ENCODE measurements at places on chromosomes 16 and 17.

- DNase-seq: no peak
These were observed 4.2 kb downstream of the DPH1 start for GRCh38 chr17:2034157-2034556.

GRCh38 chr16:24118126-24118821, 137.9 kb upstream of the CACNG3 start:
- no peak for DNase-seq

DNA sequence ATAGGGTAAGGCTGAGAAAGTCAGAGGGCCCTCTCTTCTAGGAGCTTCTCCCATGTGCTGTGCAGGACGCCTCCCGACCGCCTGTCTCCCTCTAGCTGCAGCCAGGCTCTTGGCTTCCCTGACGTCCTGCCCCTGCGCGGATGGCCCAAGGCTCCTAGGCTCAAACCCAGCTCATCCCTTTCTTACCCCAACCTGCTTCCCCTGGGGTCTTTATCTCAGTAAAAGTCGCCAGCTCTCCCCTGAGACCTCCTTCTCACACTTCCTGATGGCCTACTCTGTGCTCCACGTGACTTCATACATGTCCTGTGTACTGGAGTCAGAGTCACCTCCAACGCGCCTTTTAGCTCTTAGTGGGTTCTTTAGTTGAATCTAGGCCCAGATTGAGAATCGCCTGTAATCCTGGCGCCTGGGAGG, 1.1 kb upstream of the ZNF747 start:
- no peak for DNase-seq

GRCh38 chr17:58388302-58389190, 28.8 kb downstream of the RNF43 start:
- DNase-seq: no peak

DNA sequence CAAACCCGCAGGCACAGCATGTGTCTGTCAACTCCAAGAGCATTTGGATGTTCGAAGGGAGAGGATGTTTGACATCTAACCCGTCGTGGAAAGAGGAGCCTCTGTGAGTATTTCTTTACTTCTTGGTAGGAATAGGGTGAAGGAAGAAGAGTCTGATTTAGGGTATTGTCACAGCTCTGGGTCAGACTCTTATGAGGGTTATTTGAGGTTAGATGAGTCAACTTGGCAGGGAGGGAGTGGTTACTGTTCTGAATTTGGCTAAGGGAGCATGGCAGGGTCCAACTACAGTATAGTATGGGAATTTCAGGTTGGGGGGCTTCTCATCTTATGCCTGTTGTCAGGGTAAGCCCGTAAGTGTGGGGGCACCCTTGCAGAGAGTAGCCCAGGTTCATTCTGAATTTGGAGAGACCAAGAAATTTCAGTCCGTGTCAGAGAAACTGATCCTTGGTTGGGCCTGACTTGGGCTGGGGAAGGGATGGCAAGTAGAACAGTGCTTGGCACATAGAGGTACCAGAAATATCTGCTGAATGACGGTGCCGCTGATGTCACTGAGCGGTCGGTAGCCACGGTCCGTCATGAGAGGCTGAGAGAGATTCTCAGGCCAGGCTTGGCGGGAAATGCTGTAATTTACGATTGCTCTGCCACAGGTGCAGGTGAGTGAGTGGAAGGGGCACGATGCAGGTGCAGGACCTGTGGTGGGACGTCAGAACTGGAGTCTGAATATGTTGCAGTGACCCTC, 43.2 kb downstream of the MYH3 start:
- no peak for DNase-seq

DNA sequence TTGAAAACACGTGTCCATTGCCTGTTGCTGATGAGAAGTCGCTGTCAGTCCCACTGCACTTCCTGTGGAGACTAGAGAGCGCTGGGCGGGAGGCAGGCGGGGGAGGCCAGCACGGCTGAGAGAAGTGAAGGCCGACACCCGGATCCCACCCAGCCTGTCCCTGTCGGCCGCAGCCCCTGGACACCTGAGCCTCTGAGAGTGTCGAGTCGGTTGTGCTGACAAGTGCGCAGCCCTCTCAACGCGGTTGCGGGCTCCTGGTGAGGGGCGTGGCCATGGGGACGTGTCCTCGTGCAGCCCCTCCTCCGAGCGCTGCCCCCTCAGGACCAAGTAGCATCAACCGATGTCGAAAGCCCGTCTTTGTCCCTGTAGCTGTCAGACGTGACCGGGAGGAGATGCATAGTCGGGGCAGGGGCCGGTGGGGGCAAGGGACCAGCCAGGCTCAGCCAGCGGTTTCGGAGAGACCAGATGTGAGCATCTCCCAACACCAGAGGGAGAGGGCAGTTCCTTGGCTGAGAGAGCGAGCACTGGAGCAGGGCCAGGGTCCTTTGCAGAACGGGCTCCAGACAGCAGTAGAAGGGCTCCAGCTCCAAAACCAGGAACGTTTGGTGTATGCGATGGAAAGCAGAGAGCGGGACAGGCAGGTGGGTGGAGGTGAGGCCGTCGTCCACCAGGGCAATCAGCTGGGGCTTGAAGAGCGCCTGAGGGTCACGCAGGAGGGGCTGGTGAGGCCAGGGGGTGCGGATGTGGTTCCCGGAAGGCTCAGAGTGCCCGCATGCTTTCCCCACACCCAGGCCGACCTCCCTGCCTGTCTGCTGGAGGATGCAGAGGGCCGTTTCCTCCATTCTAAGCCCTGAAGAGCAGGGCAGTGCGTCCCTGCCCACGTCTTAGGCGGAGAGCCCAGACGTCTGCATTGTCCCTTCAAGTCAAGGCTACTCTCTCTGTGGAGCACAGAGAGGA, 43.3 kb upstream of the CHMP6 start:
- DNase-seq: no peak

GRCh38 chr17:81189670-81190530, 23.9 kb upstream of the AATK start:
- DNase-seq: no peak

DNA sequence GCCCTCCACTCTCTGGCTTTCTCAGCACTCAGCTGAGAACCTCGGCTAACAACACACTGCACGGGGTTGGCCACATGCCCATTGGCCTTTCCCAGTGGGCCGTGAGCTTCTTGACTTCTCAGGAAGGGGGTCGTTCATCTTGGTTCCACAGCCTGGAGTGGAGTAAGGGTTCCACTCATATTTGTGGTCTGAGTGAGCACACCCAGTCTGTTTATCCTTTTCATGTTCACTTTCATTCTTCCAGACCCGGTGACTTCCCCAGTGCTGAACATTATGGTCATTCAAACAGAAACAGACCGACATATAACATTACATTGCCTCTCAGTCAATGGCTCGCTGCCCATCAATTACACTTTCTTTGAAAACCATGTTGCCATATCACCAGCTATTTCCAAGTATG, 8.2 kb downstream of the MILR1 start:
- no peak for DNase-seq

DNA sequence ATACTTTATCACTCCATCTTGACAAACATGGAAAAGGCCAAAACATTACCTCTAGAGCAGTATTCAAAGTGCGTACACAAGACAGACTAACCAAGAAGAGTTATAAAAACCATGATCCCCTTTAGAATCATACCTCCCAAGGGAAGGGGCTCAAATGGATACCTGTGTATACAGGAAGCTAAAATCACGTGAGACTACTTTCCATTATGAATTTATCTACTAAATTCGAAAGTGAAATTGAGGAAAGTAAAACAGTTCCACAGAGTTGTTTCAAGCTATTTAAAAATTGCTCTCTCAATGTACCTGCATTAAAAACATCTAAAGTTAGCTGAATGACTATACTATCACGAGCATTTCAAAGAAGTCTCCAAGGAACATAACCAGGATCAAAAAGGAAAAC, 32.7 kb downstream of the AP1G1 start:
- no peak for DNase-seq

DNA sequence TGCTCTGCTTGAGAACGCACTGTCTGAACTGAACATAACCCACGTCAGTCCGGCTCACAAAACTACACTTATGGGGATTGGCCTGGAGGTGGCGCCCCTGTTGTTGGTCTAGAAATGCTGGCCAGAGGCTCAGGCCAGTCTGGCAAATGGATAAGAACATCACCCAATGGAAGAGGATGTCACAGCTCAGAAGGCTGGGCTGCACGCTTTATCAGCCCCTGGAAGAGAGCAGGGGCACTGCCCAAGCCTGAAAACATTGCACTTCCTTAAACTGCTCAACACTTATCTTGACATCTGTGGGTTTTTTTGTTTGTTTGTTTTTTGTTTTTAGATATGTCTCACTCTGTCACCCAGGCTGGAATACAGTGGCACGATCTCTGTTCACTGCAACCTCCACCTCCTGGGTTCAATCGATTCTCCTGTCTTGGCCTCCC, 24.8 kb upstream of the BPTF start:
- peak; percentile 14 for DNase-seq

DNA sequence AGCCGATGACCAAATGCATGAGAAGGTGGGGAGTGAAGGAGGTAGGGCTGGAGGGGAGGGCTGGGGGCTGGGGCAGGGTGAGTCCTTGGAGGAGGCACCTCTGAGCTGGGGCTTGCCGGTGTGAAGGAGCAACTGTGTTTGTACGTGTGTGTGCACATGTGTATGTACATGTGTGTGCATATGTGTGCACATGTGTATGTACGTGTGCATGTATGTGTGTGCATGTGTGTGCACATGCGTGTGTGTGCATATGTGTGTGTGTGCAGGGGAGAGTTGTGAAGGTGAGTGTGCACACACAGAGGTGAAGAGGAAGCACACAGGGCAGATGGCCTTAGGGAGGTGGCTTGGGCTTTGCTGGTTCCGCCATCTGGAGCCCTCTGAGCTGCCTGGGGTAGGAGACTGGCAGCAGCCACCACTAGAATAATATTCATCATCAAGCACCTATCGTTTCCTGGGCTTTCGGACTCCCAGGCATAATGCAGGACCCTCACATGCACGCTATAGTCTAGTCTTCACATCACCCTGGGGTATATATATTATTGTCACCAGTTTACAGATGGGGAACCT, 120.9 kb upstream of the CDC42EP4 start:
- DNase-seq: no peak

DNA sequence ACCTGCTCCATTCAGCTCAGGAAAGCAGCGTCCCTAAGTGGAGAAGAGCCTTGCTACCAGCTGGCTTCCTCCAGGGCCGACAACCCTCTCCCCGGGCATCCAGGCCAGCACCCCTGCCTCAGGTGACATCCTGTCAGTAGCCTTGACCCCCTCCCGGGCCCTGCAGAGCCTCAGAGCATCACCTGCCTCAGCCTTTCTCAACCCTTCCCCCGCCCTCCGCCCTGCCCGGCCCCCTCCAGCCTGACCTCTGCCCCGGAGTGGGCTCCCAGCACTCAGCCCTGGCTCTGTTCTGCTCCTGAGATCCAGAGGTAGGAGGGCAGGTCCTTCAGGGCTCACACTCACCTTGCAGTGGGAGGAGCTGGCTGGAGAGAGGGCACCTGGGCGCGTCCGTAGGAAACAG, 73.8 kb upstream of the METRNL start:
- DNase-seq: no peak

- no peak for DNase-seq
These were observed 145.5 kb downstream of the MSI2 start for GRCh38 chr17:57401556-57402488.

DNA sequence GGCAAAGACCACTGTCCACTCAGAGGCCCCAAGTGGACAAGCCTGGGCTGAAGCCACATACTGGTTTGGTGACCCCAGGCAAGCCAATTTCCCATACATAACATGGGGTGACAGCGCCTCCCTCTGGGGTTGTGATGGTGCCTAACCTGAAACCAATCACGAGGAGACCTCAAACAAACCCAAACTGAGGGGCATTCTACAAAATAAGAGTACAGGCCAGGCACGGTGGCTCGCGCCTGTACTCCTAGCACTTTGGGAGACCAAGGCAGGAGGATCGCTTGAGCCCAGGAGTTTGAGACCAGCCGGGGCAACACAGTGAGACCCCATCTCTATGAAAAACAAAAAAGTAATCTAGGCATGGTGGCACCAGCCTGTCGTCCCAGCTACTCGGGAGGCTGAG, 3.6 kb downstream of the P2RX5 start:
- no peak for DNase-seq

- DNase-seq: no peak
These were observed 19.8 kb downstream of the GTF3C1 start for GRCh38 chr16:27529962-27530361.

GRCh38 chr16:728131-728889, 1.4 kb downstream of the HAGHL start:
- no peak for DNase-seq

GRCh38 chr16:9135797-9136196, 44.4 kb downstream of the HAPSTR1 start:
- no peak for DNase-seq

DNA sequence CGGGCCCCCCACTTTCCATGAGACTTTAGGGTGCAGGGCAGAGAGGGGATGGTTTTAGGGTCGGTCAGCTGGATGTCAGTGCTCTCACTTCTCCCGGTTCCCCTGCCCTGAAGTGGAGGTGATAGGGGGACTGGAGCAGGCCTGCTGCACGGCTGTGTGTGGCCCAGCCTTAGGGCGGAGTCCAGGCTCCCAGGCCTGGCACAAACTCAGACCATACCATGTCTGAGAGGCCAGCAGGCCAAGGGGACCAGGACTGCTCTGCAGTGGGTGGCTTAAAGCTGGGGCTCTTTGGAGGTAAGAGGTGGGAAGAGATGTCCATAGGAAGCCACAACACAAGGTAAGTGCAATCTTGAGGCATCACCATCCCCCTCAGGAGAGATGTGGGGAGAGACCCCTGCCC, 8.3 kb downstream of the TFAP4 start:
- no peak for DNase-seq

- peak; percentile 12 for DNase-seq
These were observed 37.2 kb upstream of the RGS9 start for GRCh38 chr17:65099941-65100315.

DNA sequence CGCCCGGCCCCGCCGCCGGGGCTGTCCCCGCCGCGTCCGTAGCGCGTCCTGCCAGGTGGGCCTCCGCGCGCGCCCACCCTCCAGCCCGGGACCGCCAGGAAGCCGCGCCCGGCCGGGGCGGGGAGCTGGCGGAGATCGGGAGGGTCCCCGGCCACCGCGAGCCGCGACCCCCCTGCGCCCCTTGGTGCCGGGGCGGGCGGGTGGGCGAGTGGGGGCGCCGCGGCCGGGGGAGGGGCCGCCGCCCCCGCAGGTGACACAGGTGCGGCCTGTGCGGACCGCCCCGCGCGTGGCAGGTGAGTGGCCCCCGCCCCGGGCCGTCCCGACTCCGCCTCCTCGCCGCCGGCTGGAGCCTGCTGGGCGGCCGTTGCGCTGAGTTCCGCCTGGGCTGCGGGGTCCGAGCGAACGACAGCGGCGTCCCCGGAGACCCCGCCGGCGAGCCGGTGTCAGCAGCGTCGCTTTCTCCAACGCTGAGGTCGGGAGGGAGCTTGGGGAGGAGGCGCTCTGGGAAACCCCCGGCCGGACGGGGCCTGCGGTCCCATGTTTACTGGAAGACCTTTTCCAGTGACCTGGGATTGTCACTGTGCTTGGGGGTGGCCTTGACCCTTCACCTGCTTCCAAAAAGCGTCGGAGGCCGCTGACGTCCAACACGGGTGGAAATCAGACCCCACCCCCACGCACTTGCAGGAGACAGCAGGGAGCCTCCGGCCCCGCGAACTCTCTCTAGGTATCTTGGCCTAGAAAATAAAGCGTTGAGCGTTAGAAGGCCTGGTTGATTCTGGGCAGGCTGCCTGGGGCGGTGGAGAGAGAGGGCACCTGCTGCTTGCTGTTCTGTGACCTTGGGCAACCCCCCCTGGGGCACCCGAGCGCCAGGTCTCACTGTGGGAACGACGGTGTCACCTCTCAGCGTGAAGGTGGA, 542 bp downstream of the KLHL36 start:
- no peak for DNase-seq

- no peak for DNase-seq
These were observed 8.6 kb downstream of the KRT10 start for GRCh38 chr17:40813804-40814203.

Measured in NCI-H446 treated with DMSO at 0.1 percent for 48 hours (cell line).